Bronchial epithelial cell (primary cell): ENCODE measurements at places on chromosomes 2 and 18.

GRCh38 chr2:85669549-85669948, 1.6 kb upstream of the SFTPB start:
- DNase-seq = no peak

- DNase-seq = peak; percentile 54
These were observed 285.1 kb downstream of the MTX2 start for GRCh38 chr2:176554101-176555048.

DNA sequence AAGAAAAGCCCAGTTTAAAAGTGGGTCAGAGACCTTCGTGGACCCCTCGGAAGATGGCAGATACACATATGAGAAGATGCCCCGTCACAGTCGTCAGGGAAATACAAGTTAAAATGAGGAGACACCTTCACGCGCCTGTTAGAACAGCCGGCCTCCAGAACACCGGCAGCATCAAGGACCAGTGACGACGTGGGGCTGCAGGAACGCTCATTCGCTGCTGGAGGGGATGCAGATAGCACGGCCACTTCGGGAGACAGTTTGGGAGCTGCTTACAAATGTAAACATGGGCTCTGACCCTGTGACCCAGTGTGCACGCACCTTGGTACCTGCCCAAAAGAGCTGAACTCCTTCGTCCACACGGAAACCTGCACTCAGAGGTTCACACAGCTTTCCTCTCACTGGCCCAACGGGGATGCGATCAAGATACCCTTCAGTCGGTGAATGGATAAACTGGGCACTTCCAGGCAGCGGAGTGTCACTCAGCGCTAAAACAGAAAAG, 83.7 kb upstream of the CTDP1 start:
- DNase-seq = no peak

DNA sequence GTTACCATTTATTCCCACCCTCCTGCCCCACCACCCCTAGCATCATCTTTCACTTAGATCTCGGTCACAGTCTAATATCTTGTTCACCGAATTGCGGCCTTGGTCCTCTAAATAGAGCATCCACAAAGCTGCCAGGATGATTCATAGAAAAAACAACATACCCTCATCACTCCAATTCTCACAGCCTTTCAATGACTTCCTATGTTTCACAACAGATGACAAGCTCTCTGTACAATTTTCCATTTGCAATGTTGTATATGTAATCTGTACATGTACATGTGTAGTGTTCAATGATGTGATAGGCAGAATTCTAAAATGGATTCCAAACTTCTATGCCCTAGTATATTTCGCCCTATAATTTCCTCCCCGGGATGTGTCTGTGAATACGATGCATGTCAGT, 675.6 kb upstream of the CELF4 start:
- peak; percentile 90 for DNase-seq

DNA sequence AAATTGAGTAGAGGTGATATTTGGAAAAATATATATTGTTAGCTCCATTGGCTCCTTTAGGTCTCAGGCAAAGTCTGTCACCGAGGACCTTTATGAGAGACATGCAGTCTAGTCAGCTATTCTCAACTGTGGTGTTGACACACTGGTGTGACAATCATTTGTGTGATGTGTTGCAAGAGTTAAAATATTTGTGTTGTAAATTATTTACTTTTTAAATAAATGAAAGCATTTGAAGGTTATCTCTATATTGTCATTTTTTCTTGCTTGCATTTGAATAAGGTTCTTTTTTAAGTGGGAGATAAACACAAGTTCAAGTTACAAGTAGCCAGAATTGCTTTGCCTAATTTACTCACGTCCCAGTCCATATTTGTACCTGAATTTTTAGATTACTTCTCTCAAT, 4.3 kb downstream of the REL start:
- DNase-seq = peak; percentile 35

DNA sequence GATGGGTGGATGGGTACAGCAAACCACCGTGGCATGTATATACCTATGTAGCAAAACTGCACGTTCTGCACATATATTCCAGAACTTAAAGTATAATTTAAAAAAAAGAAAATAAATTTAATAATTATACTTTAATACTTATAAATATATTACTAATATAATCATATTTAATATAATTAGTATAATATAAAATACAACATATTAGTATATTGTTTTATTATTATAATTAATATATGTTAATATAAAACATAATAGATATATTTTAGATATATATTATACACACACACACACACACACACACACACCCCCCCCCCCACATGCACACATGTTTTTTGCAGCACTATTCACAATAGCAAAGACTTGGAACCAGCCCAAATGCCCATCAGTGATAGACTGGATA, 29.8 kb downstream of the RPIA start:
- DNase-seq = no peak

GRCh38 chr18:50312296-50313030, 25.0 kb upstream of the CXXC1 start:
- DNase-seq = no peak

DNA sequence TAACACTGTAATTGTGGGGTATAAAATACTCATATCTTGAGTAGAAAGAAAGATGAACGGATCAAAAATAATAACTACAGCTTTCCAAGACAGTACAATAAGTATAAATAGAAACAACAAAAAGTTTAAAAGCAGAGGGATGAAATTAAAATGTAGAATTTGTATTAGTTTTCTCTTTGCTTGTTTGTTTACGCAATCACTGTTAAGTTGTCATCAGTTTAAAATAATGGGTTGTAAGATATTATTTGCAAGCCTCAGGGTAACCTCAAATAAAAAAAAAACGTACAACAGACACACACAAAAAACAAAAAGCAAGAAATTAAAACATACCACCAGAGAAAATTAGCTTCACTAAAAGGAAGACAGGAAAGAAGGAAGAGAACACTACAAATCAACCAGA, 18.0 kb upstream of the ABCB11 start:
- DNase-seq = no peak

DNA sequence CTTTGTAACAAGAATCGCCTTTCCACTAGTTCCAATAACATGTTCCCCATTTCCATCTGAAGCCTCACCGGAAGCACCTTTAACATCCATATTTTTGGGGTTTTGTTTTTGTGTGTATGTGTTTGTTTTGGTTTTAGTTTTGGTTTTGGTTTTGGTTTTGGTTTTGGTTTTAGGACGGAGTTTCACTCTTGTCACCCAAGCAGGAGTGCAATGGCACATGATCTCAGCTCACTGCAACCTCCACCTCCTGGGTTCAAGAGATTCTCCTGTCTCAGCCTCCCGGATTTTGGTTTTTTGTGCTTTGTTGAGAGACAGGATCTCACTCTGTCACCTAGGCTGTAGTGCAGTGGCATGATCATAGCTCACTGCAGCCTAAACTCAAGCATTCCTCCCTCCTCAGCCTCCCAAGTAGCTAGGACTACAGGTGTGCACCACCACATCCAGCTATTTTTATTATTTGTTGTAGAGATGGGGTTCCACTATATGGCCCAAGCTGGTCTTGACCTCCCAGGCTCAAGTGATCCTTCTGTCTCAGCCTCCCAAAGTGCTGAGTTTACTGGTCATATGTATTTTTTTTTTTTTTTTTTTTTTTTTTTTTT, 36.3 kb downstream of the TGOLN2 start:
- no peak for DNase-seq

GRCh38 chr18:79600596-79600995, 79.0 kb upstream of the CTDP1 start:
- DNase-seq = no peak

DNA sequence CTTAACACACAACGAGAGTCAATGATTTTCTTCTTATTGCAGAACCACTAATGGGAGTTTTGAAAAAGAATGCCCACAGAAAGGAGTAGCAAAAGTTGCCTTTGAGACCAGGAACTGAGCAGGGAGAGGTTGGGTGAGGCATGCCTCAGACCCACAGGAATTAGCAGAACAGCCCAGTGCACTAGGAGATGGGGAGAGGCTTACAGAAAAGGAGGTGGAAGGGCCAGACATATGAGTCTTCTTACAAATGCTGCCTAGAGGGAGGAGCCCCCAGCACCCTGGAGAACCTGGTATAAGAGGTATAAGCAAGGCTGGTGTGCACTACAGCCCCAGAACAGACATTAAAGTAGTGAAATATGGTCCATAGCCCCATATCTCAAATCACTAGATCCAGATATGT, 162.0 kb downstream of the DTNA start:
- no peak for DNase-seq

GRCh38 chr2:28248511-28248910, 144.1 kb upstream of the FOSL2 start:
- no peak for DNase-seq

- no peak for DNase-seq
These were observed 657.0 kb downstream of the ARHGAP15 start for GRCh38 chr2:143786026-143786765.

- peak; percentile 11 for DNase-seq
These were observed 587 bp upstream of the TANK start for GRCh38 chr2:161159456-161160225.
